ENCODE measurements at places on chromosomes 5 and 9. TPM values are rescaled to one million over a fixed set of nuclear protein-coding genes. Genes with fewer than 3 reads are reported as not detected.

PCDHAC2 gene
- 47.8 TPM for total RNA-seq

PCDHB14 gene
- total RNA-seq, result 21.2 TPM

STING1 gene
- total RNA-seq, result 79.2 TPM

GRCh38 chr5:24163091-24163490 lies 481.7 kb downstream of the CDH10 start:
- no peak for DNase-seq

DNA sequence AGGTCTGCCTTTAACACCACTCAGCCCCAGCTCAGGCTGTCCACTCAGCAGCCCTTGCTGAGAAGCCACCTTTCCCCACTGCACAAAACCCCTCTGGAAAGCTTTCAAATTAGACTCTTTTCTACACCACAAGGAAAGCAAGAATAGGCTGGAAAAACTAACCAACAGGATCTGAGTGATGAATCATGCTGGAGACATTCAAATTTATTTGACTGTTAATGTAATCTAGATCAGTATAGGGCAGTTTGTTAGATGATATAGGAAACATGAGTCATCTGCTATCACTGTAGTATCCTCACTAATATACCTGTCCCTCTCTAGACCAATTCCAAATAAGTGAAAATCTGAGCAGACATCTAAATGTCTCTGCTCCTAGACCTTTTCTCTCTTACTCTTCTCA lies 127.8 kb upstream of the PAM start:
- no peak for DNase-seq

GRCh38 chr9:136953771-136954269 lies 1.7 kb downstream of the LCN12 start:
- no peak for DNase-seq

GRCh38 chr5:119315516-119315949 lies 40.3 kb upstream of the TNFAIP8 start:
- no peak for DNase-seq

- DNase-seq, result no peak
These were observed 175.6 kb downstream of the MEF2C start for GRCh38 chr5:88707216-88707965.

- DNase-seq, result no peak
These were observed 10.7 kb upstream of the DIPK1B start for GRCh38 chr9:136701668-136702053.

DNA sequence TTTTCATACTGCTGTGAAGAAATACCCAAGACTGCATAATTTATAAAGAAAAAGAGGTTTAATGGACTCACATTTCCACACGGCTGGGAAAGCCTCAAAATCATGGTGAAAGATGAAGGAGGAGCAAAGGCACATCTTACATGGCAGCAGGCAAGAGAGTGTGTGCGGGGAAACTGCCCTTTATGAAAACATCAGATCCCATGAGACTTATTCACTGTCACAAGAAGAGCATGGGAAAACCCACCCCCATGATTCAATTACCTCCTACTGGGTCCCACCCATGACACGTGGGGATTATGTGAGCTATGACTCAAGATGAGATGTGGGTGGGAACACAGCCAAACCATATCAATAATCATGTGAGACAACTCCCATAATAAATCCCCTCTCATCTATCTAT lies 8.7 kb downstream of the TTC39B start:
- no peak for DNase-seq

DNA sequence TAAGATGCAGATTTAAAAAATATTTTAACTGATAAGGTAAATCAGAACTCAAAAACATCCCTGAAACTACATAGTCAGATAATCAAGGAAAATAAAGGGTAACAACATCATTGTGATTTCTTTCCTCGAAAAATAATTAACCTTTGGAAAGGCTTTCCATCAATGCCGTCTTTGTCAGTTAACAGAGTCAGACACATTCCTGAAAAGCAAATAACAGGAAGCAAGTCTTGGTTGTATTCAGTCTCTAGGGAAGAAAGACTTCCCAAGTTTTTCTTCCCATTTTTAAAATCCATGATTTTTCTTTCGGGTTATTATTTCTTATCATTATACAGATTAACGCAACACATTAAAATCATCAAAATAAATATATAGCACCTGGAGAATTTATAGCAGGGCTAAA lies 256.4 kb upstream of the CDH6 start:
- DNase-seq, result no peak

- DNase-seq, result no peak
These were observed 591.1 kb downstream of the SEMA5A start for GRCh38 chr5:8954801-8955200.

DNA sequence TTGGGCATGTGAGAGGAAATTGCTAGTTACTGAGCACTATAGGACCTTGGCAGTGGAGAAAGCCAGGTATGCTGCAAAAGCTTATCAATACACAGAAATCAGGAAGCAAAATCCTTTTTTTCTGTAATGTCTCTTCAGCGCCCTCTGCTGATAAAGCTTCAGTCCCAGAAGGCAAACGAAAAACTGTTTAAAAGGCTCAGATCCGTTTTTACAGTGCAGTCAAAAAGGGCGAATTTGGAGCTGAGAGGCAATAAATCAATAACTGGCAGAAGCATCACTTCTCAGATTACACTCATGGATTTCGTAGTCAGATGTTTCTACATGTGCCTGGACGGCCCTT lies 1.1 kb upstream of the MAN2A1 start:
- DNase-seq, result no peak

DNA sequence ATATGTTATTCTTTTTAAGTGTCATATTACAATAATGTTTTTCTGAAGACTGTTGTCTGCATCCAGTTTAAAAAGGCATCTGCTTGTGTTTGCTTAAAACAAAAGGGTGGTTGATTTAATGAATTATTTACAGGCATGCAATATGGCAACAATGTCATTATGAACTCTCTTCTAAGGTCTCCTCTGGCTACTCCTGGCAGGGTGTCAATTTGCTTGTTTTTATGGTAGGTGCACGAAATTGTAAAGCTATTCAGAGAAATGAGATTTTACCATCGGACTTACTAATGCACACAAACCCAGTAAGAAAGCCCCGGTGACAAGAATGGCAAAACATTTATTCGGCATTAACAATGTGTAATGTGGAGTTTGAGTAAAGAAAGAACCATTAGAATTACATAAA lies 539.8 kb upstream of the ZNF608 start:
- no peak for DNase-seq
